ENCODE measurements at places on chromosomes 7 and 10. TPM values are rescaled to one million over a fixed set of nuclear protein-coding genes. Genes with fewer than 3 reads are reported as not detected.
A peak's percentile ranks its signal among the peaks of the same experiment; 100 is the strongest.

The TUBAL3 gene
- not detected for total RNA-seq

The PIK3CG gene
- not detected for total RNA-seq

The ARHGAP19 gene
- 12.4 TPM for total RNA-seq

The ACHE gene
- total RNA-seq: not detected

The WAC gene
- 41.1 TPM for total RNA-seq

The SPDYE9 gene
- total RNA-seq: not detected

The DIP2C gene
- 3.4 TPM for total RNA-seq

The ZNF425 gene
- total RNA-seq: 3.1 TPM

The LYZL1 gene
- not detected for total RNA-seq

The NKX1-2 gene
- total RNA-seq: 0.02 TPM

The ELAPOR2 gene
- 0.10 TPM for total RNA-seq

The CPXM2 gene
- total RNA-seq: not detected

The CUEDC2 gene
- 50.9 TPM for total RNA-seq

GRCh38 chr10:86079088-86079487 is 287.5 kb downstream of the GRID1 start:
- peak; percentile 38 for DNase-seq

DNA sequence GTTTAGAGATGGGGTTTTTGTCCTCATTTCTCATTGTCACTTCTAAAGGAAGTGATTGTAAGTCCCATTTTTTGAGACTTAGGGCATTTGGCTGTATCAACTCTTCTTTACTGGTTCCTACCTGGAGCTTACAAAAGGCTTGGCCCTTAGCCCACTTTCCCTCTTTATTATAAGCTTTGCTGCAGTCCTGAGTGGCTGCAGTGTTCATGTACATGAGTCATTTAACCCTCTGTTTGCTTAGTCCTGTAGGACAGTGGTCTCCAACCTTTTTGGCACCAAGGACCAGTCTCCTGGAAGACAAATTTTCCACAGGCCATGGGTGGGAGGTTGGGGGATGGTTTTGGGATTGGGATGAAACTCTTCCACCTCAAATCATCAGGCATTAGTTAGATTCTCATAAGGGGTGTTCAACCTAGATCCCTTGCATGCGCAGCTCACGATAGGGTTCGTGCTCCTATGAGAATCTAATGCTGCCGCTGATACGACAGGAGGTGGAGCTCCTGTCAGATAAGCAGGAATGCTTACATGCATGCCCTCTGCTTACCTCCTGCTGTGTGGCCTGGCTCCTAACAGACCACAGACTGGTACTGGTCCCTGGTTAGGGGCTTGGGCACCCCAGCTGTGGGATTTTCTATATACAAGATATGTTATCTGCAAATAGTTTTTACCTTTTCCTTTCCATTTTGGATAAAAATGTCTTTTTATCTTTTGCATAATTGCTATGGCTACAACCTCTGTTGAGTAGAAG is 99.7 kb downstream of the CCSER2 start:
- DNase-seq: peak; percentile 42

GRCh38 chr7:95322854-95323253 is 1.5 kb downstream of the PON1 start:
- DNase-seq: peak; percentile 23

GRCh38 chr7:47804767-47805545 is 143.3 kb downstream of the PKD1L1 start:
- peak; percentile 41 for DNase-seq

- no peak for DNase-seq
Observed at GRCh38 chr10:125148528-125148927, 11.8 kb downstream of the CTBP2 start.

DNA sequence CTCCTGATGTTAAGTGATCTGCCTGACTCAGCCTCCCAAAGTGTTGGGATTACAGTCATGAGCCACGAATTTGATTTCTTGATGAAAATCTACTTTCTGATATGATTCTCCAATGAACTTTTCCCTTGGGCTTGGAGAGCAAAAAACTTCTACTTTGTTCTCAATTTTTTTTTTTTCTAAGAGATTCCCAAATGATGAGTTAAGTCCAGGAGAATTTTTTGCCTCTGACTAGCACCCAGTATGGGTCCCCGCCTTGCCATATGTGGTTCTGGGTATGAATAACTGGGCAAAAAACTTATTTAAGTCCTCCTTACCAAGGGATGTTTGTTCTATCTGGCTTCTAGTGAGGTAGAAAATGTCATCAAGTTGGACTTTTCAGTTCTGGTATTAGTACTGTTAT is 147.9 kb upstream of the LYZL1 start:
- peak; percentile 87 for DNase-seq

DNA sequence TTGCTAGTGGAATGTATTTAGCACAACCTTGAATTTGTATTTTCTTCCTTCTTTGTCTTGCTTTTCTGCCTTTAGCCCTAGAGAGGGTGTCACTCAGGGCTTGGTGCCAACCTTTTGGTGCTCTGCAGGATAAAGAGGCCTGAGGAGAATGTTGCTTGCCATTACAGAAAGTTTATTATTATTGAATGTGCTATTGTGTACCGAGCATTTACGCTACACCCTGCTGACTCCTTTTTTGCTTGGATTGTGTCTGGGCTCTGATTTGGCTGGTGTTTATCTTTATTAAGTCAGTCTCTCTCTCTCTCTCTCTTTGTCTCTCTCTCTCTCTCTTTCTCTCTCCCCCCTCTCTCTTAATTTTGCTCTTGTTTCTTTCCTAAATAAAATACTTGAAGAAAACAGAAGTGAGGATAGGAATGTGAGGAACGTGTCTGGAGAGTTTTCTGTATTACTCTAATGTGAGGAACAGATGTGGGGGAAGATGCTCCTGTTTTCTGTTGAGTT is 284.4 kb upstream of the PHYHIPL start:
- no peak for DNase-seq

GRCh38 chr7:2821161-2821841 is 22.8 kb downstream of the GNA12 start:
- peak; percentile 95 for DNase-seq

GRCh38 chr10:91513598-91514424 is 103.7 kb downstream of the HECTD2 start:
- DNase-seq: peak; percentile 23

- peak; percentile 19 for DNase-seq
Observed at GRCh38 chr7:32347244-32347828, 142.8 kb downstream of the LSM5 start.

GRCh38 chr10:22321156-22321923 is 441 bp downstream of the BMI1 start:
- DNase-seq: peak; percentile 50

DNA sequence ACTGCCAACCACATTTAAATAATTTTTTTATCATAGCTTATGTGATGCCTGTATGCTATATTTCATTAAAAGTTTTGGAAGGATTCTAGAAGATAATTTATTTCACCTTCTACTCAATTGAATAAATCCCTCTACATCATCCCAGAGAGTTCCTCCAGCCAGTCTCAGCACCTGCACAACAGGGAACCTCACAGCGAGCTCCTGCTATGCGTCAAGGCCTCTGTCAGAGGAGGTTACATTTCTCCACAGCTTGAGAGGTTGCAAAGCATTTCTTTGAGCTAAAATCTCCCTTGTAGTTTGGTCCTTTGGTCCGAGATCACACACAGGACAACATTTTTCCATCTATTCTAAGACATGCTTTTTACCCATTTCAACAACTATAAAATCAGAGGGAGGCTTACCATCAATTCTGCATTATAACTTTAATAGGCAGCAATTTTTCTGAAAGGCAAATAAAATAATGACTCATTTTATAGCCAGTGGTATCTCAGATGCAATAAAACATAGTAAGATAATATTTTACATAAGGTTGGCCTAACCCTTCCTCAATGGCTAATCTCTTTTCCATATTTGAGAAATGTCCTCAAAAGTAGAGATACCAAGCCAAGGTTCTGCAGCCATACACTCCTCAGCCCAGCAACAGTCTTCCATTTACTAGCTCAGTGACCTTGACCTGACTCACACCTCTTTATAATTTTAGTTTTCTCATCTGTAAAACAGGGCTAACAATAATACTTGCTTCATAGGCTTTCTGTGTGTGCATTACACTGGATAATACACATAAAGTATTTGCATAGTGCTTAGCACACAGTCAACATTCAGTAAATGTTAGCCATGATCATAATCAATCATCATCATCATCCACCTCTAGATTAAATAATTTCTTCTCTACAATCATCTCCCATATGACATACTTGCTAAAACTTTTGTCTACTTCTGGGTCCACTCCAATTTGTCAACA is 68.8 kb downstream of the DOCK4 start:
- DNase-seq: no peak

DNA sequence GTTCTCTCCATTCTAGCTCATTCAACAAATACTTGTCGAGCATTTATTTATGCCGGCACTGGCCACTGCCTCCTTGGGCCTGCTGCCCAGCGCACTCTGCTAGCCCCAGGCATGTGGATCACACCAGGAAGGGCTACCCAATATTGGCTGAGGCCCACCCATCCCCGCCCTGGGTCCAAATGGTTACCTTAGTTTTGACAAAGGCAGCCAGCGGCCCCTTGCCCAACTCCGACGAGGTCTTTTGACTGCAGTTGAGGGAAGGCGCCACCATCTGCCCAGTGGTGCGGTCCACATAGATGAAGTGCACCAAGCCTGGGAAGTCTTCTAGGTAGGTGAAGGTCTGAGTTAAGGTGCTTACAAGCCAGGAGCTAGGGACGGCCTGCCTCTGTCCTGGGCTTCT is 7.2 kb upstream of the PYROXD2 start:
- no peak for DNase-seq

DNA sequence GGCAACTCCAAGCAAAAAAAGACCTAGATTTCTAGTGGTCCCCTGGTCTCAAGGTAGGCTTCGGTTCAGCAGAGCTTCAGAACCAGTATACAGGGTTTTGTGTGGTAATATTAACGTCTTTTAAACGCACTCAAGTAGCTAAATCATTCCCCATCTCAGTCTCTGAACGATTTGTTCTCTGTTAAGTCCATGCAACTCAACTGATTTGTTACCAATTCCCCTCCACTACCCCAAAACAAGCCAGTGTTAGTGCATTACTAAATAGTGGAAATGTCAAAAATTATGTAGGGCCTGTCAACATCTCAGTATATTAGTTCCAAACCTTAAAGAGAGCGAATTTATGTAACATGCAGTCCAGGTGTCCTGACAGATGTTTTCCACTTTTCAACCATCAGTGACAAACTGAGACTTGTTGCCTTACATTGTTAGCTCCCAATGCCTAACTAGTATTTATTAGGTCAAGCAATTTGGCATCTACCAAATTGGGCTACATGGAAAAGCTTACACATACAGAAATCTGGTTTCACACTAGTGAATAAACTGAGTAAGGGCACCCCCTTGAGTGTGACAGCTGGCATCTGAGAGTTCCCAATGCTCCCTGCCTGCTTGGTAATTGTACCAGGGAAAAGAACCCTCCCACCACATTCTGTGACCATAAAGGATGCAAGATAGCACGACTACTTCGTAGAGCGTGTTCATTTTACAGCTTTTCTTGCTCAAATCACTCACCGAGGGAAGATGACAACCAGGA is 12.2 kb downstream of the HNRNPA2B1 start:
- DNase-seq: no peak

DNA sequence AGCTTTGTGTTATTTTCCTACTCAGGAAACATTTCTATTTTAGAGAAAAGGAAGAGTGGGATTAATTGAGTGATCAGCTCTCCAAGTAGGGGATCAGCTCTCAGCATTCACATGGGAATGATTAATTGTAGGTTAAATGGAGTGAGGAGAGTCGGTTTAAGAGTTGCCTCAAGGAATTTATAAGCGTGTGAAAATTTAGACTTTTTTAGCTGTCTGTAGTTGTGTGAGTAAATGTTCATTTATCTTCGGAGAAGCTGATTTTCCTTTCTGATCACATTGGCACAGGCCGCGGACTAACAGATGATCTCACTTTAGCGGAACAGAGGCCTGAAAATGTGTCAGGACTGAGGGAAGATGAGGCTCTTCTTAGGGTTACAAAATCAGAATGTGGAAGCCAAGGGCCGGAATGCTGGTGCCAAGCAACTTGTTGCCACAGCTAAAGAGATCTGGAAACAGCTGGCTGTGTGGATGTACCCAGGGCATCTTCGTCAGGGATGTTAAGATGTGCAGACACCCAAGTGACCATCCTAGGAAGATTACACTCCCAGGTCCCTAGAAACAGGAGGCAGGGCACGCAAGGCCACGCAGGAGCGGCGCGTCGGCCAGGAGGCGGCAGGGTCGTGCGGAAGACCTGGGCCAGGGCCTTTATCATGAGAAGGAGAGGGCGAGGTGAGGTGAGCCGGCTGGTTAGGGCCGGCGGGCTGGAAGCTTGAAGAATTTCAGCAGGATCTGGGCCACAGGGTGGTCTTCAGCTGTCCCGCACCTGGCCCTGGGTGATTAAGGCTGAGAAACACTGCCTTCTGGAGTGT is 35.1 kb upstream of the TTYH3 start:
- DNase-seq: no peak

DNA sequence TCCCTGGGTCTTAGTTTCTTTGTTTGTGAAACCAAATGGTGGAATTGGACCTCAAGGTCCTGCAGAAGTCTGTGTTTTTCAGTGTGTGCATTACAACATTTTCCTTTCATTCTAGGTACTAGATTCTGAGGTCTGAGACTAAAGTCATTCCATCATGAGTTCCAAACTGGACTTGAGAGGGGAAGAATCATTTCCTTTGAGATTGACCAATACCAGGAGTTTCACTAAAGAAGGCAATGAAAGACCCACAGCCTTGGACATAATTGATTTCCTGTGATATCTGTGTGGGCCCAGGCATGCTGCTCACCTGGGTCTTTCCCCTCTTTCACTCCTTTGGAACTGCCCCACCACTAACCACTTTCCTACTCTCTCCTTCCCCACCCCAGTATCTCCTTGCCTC is 18.2 kb downstream of the TAS2R41 start:
- DNase-seq: no peak

DNA sequence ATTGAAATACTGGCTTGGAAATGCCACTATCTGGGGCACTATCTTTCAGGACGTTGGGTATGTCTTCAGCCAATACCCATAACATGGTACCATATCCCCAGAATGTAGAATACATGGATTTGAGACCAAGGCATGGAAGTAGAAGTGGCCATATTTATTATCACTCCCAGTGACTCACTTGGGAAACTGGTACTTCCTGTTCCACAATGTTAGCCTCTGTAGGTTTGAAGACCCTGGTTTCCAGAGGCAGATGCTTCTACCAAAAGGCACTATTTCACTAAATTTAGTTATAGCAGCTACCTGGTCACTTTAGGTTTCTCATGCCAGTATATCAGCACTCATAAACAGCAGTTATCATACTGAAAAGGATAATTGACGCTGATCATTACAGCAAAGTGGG is 184.2 kb downstream of the CCDC71L start:
- peak; percentile 9 for DNase-seq

DNA sequence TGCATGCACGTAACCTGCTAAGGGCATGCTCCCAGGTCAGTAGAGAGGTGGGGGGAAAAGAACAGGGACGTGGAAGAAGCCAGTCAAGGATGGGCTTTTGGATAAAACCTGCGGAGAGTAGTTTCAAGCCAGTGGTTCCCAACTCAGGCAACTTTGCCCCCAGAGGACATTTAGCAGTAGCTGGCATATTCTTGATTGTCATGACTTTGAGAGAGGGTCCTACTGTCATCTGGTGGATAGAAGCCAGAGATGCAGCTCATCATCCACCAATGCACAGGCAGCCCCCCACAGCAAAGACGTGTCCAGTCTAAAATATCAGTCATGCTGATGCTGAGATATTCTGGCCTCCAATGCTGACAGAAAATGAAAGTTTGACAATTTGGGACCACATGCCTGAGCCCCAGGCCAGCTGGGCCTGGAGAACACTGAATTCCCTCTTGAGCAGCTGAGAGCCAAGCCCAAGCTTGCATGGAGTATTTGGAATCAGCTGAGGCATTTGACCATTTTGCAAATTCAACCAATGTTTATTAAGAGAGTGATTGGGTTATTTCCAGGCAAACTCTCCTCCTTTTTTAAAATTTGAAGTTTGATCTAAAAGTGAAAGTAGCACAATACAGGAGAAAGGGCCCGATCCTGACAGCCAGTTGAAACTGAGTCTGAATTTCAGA is 110.0 kb upstream of the C7orf33 start:
- no peak for DNase-seq

- DNase-seq: no peak
Observed at GRCh38 chr10:48527756-48528155, 77.1 kb downstream of the ARHGAP22 start.
